Endothelial cell of coronary artery (primary cell): ENCODE measurements at places on chromosomes 5 and 9. TPM values are rescaled to one million over a fixed set of nuclear protein-coding genes. Genes with fewer than 3 reads are reported as not detected.

The LRRC19 gene
- not detected in 2 replicates for total RNA-seq

The SHROOM1 gene
- 4.2 and 4.3 TPM in 2 replicates for total RNA-seq

The CCL27 gene
- total RNA-seq = not detected in 2 replicates

The SYNPO gene
- 10.0 and 39.4 TPM in 2 replicates for total RNA-seq

The CDC20B gene
- total RNA-seq = not detected in 2 replicates

The GHR gene
- 0.66 and 0.99 TPM in 2 replicates for total RNA-seq

The SAPCD2 gene
- 5.5 and 15.9 TPM in 2 replicates for total RNA-seq

The TIMD4 gene
- not detected in 2 replicates for total RNA-seq

The RLN2 gene
- 0.28 TPM in 1 of 2 replicates, not detected in the other for total RNA-seq

The EEIG1 gene
- total RNA-seq = 0.99 and 3.4 TPM in 2 replicates

The CTNND2 gene
- not detected in 2 replicates for total RNA-seq

The CDO1 gene
- 1.0 and 2.0 TPM in 2 replicates for total RNA-seq

The SMIM15 gene
- 65.9 and 66.8 TPM in 2 replicates for total RNA-seq

The FUT7 gene
- not detected in 2 replicates for total RNA-seq

The AQP7 gene
- 0.09 TPM in 1 of 2 replicates, not detected in the other for total RNA-seq
